Activated CD8-positive, alpha-beta memory T cell treated with anti-CD3 and anti-CD28 coated beads for 48 hours (primary cell): ENCODE measurements at places on chromosomes 1 and 21.

GRCh38 chr1:211527888-211528287 is 35.9 kb upstream of the RD3 start:
- DNase-seq: no peak

GRCh38 chr1:91148641-91149069 is 126.8 kb upstream of the ZNF644 start:
- no peak for DNase-seq

DNA sequence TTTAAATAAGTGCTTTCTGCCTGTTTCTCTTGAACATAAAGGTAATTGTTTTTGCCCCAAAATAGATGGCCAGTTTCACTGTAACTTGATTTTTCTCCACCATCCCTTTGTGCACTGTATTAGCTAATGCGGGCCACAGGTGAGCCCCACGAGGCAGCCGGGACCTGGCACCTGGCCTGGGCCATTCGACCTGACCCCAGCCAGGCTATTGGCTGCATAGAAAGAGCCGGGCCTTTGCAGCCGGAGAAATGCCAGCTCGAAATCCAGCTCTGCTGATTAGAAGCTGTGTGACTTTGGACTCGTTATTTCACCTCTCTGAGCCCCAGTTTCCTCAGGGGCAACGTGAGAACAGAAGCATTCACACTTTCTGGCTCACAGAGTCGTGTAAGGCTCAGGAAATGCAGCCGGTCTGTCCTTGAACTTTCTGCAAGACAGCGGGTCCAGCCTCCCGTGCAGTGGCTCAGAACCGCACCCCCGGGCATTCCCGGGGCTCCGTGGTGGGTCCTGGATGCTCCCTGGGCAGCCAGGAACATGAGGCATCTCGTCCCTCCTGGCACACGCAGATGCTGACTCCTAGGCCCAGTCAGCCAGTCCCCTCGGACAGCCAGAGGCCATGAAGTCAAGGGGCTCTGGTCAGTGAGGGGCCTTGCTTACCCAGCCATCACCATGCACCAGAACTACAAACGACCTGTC is 37.4 kb upstream of the ACTRT2 start:
- DNase-seq: no peak

DNA sequence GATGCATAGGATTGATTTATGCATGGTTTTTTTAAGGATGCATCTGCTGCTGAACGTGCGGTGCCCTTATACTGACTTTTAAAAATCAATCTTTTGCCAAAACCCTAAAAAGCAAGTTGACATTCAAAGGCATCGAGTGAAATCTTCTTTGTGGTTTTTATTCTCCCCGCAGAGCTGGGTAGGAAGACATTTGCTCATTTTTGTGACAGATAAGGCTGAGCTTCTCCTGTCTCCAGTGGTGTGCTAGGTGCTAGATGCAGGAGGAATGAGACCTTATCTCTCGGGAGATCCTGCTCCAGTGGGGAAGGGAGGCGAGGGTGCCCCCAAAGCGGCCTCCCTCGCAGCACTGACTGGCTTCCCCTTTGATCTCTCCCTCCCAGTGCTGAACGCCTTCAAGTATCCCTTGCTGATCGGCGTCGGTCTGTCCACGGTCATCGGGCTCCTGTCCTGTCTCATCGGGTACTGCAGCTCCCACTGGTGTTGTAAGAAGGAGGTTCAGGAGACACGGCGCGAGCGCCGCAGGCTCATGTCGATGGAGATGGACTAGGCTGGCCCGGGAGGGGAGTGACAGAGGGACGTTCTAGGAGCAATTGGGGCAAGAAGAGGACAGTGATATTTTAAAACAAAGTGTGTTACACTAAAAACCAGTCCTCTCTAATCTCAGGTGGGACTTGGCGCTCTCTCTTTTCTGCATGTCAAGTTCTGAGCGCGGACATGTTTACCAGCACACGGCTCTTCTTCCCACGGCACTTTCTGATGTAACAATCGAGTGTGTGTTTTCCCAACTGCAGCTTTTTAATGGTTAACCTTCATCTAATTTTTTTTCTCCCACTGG is 14.9 kb upstream of the CD101 start:
- DNase-seq: no peak

- DNase-seq: no peak
Measured at GRCh38 chr21:43719748-43720538, 1.0 kb downstream of the PDXK start.

GRCh38 chr1:5993556-5994491 is 1.6 kb upstream of the NPHP4 start:
- DNase-seq: no peak
